ENCODE measurements at places on chromosomes 3 and 15.

GRCh38 chr3:138678086-138678485, 69.5 kb downstream of the FAIM start:
- no peak for DNase-seq

GRCh38 chr3:71537211-71537611, 46.3 kb downstream of the FOXP1 start:
- DNase-seq, result no peak

DNA sequence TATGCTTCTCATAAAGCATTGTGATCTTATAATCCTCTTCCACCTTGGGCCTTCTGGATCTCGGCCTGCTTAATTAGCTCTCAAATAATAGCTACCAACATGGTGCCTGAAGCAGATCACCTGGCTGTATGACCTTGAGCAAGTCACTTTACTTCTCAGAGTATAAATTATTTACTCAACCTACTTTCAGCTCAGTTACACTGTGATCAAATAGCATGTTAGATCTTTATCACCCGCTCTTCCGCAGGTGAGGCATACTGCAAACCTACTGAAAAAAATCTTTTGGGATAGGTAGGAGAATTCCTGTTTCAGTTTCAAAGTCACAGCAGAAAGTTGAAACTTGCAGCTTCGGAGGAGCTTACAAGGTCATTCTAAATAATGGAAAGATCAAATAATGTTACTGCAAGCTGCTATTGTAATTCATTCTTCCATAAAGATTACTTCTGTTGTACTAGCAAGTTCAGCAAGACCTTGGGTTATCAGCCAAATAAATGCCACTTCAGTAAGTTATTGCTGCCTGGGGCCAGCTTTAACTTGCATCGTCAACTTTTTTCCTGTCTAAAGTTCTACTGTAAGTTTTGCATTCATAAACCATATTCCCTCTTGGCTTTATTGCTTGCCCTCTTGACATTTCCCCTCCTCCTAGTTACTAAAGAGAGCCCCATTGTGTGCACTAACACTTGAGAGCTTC, 268.4 kb upstream of the ATP11B start:
- no peak for DNase-seq

GRCh38 chr15:74396445-74397238, 29.2 kb upstream of the CYP11A1 start:
- no peak for DNase-seq

- DNase-seq, result no peak
Observed at GRCh38 chr3:178982137-178982536, 89.5 kb downstream of the ZMAT3 start.

DNA sequence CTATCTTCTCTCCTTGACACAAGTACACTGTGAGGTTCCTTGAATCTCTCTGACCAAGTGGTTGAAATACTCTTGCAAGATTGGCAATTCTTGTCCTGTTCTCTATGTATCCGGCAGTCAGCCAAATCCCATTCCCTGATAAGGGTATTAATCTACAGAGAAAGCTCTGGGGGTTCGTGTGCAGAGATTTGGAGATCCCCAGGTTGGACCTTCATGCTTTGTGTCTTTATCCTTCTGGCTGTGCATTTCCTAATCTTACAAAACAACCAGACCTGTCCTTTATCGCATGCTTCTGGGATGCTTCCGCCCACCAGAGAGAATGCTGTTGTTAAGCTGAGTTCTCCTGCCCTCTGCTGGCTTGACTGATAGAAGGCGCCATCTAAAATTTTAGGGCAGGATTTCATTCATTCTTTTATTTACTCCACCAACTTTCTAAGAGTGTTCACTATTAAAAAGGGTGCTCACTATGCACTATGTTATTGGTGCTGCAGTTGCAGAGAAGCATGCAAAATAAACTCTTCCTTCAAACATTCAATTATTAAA, 8.6 kb upstream of the SST start:
- DNase-seq, result no peak

- DNase-seq, result no peak
Observed at GRCh38 chr3:38028621-38029361, 651 bp downstream of the PLCD1 start.

GRCh38 chr15:89674526-89674925, 4.6 kb downstream of the PLIN1 start:
- DNase-seq, result no peak

DNA sequence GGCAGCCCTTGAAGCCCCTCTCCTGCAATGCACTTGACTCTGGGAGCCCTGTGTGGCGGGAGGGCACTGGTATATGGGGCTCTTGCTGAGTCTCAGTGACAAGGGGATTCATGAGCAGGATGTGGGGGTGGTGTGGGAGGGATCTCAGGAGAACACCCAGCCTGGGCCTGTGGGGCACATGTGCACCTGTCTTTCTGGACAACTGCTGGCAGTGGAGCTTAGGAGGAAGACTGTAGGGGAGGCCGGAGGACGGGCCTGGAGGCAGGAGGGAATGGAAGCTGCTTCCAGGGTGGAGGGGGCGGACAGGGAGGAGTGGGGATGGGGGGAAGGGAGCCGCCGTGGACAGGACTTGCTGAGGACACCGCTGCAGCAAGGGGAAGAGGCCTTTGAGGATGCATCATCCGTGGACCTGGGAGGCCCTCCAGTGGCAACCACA, 10.8 kb upstream of the SNRPA1 start:
- DNase-seq, result peak; percentile 89

DNA sequence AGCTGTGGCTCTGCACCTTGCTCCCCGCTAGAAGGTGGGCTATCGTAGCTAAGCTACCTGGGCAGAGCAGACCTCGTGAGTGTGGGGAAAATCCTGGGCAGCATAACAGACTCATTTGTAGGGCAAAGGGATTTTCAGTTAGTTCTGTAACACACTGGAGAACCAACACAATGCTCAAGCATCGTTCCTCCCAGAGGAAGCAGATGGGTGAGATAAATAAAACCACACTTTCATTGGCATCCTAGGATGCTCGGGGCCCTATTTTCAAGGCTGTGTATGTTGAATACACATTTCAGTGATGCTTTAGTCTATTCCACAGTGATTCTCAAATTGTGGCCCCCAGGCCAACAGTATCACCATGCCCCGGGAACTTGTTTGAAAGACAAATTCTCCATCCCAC, 20.0 kb downstream of the LIPC start:
- no peak for DNase-seq

DNA sequence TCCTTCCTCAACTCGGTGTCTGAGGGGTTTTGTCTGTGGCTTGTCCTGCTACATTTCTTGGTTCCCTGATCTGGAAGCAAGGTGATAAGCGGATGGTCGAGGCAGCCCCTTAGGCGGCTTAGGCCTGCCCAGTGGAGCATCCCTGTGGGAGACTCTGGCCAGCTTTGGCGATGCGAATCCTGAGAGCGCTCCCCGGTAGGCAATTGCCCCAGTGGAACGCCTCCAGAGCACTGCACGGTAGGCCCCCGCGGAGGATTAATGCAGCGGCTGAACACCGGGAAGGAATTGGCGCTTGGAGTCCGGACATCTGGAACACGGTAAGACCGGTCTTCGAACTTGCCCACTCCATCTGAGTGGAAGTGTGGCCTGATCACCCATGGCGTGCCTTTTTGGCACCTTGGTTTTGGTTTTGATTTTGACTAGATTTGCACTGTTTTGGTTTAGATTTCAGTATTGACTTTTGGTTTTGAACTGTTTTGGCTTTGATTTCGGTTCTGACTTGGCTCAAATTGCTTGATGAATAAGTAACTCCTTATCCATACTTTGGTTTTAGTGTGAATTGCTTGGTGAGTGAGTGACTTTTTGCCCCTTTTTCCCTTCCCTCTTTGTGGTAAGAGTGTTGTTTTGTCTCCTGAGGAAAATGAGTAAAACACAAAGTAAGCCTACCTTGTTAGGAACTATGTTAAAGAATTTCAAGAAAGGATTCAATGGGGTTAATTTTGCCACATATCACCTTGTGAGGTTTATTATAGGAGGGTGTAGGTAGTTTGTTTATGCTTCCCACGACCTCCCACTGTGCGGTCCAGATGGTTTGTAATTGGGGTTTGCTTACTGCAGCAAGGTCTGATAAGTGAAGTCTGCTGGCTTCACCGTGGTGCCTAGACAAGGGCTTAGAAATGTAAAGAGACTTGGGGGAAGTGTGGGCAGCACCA, 27.1 kb upstream of the GPR156 start:
- DNase-seq, result no peak

DNA sequence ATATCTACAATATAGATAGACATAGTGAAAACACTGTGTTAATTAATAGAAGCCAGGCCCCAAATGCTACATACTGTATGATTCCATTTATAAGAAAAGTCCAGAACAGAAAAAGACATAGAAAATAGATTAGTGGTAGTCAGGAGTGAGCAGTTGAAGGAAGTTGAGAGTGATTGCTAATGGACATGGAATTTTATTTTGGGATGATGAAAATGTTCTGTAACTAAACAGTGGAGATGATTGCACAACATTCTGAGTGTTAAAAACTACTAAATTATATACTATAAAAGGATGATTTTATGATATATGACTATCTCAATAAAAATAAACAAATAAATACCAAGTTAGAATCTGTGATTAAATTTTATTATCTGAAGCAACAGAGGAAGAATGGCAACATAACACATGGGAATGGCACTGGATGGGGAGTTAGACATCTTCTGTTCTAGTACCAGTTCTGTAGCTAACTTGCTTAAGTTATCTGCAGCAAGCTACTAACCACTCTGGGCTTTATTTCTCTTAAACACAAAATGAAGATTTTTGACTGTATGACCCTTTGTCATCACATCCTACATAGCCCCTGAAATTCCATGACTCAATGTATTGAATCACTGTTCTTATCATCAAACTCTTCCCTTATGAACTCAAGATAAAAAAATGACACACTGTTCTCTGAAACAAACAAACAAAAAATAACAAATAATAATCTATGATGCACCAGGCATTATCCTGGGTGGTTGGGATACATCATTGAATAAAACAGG, 612.7 kb downstream of the TBL1XR1 start:
- DNase-seq, result no peak

DNA sequence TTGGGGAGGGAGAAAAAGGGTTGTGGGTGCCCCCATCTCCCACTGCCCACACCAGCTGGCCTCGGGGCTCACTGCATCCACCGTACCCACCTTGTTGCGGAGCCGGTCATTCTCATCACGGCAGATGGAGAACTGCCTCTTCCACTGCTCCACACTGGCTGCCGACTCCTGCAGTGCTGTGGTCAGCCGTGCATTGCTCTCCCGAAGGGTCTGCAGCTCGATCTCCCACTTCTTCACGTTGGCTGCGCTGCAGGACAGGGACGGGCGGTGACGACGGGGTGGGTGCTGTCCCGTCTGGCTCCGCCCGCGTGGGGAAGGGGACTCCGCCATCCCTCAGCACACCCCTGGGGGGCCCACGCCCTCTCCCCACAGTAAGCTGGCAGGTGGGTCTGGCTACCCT, 45.1 kb downstream of the WHAMM start:
- no peak for DNase-seq

- DNase-seq, result no peak
Observed at GRCh38 chr15:69131362-69132220, 28.8 kb upstream of the GLCE start.

DNA sequence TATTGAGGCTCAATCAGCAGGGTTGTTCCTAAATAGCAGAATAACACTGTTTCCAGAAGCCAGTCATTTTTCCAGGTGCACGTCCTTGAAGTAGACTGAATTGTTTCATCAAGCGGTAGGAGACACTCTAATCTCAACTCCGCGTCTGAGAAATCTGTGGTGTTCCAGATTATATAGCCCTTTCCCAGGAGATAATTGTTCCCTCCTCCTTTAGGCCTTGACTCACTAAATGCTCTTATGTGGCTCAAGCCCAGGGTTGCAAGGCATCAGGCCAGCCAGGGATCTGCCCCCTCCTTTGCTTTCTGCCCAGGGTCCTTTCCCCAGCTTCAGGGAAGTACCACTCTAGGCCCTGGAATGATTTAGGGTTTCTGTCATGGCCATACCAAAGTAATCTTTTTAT, 5.7 kb upstream of the HLTF start:
- DNase-seq, result no peak

DNA sequence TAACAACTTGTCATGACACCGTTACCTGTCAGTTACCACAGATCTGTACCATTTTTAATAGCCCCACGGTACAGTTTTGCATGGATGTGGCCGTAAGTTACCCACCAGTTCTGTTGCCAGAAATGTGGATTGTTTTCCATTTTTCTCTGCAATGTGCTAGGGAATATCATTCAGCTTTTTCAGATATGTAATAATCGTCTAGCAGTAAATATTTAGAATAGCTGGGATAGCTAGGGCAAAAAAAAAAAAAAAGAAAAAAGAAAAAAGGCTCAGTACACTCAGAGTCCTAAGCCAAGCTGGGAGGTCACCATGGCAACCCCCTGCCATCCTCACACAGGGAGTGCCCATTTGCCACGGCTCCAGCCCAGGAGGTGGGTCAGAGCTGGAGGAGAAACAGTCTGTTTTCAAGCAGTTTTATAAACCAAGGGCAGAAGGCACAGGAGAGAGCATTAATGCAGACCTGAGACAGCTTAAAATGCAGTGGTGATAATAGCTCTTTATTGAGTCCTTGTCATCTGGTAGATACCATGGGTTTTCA, 25.2 kb downstream of the PAQR5 start:
- DNase-seq, result no peak

DNA sequence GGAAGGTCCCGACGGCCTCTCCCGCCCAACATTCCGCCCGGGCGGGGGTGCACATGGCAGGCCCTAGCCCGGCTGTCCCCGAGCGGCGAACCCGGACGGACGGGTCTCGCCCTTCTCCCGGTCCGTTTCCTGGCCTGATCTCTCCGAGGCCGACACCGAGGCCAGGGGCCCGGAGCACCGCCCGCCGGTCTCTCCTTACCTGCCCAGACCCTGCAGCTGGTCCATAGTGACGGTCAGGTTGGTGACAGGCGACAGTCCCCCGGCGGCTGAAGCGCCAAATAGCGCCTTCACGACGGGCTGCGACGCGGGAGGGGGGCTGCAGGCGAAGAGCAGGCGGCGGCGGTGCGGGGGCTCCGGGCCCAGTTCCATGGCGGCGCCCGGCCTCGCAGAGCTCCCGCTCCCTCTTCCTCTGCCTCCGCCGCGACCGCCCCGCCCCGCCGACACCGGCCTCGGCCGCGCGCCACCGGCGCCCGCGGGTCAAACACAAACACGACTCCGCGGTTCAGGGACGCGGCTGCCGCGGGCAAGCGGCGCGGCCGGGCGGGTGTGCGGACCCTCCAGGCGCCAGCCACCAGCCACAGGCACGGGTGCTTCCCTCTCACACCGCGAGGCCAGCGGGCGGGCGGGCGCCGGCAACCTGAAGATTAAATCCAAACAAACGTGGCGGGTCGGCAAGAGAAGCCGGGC, 495 bp downstream of the CDC25A start:
- no peak for DNase-seq

DNA sequence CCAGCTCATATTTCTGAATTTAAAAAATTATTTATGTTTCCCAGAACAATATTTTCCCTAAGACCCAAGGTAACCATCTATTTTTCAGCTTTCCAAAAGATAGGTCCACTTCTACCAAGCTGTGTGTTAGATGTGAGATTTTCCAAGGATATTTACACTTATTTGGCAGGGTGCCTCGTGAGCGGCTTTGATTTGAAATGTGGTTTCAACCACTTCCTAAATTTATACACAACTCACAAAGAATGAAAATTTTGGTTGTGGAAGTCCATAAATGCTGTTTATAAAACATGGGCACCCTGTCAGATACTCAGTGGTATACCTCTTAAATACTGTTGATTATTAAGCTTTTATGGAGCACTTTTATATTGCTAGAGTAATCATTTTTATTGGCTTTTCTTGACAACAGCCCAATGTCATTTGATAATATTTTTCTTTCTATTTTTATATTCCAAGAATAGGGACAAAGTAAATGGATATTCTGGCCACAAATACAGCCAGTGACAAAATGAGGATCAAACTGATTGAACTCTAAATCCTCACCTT, 57.6 kb downstream of the GAP43 start:
- DNase-seq, result no peak

- no peak for DNase-seq
Observed at GRCh38 chr15:79516155-79516554, 84.0 kb downstream of the MINAR1 start.
